ENCODE measurements at places on chromosomes 3 and 15.

DNA sequence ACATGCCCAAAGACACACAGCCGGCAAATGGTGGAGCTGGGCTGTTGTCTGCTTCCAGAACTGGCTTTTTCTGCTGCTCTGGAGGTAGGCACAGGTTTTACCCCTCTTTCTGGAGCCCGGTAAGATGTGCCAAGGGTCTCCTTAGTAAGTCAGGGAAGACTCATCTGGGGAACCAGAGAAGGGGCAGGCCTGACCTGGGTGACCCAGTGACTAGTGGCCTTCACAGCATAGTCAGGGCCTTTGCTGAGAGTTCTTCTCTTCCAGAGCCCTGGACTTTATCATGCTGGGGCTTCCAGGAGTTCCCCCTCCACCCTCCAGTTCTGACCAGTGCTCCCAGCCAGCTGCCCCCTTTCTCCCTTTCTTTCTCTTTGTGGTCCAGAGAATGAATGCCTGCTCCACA is 3.2 kb downstream of the CD276 start:
- DNase-seq, result no peak

DNA sequence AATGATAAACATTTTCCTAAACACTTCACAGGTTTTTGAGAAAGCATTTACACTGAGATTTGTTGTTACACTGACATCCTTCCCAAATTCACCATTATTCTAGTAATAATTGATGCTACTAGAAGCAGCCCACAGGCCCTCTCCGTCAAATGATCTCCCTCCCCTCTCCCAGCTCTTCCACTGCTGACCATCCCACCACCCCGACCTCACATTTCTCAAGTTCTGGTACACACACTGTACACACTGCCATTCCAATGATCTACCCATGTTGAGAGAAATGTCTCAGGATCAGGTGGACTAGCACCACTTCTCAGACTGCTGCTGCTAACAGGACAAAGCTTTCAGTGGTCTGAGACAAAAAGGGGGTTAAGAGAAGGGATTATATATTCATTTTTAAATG is 3.5 kb downstream of the TBC1D5 start:
- no peak for DNase-seq

DNA sequence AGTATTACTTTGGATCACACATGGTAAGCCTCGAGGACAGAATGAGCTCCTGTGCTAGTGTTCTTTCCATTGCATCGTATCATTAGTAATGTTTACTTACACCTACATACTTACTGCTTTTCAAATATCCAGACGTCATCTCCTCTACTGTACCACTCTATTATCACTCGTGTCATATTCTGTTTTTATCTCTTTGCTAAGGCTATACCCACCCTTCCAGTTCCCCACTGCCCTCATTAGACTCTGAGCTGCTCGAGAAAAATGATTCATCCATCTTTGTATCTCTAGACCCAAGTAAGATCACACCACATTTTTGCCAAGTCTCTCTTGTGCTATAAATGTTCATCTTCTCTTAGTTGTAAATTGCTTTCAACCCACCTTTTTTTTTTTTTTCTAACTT is 245.7 kb downstream of the TIGIT start:
- DNase-seq, result no peak

DNA sequence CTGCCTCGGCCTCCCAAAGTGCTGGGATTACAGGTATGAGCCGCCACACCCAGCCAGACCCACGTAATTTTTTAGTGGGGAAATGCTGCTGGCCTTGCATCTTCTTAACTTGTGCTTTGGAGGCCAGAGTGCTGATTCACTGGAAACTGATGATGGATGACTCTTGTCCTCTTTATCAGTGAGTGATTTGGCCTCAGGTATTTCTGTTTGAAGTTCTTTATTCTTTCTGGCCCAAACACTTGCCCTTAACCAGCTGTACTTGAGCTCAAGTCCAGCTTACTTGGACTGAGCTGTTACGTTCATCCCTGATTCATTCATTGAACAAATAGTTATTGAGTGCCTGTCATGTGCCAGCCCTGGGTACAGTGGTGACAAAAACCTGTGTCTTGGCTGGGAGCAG is 4.2 kb downstream of the PTPN23 start:
- DNase-seq, result no peak

- DNase-seq, result no peak
These were observed 356.6 kb upstream of the NPAP1 start for GRCh38 chr15:24318981-24319380.

DNA sequence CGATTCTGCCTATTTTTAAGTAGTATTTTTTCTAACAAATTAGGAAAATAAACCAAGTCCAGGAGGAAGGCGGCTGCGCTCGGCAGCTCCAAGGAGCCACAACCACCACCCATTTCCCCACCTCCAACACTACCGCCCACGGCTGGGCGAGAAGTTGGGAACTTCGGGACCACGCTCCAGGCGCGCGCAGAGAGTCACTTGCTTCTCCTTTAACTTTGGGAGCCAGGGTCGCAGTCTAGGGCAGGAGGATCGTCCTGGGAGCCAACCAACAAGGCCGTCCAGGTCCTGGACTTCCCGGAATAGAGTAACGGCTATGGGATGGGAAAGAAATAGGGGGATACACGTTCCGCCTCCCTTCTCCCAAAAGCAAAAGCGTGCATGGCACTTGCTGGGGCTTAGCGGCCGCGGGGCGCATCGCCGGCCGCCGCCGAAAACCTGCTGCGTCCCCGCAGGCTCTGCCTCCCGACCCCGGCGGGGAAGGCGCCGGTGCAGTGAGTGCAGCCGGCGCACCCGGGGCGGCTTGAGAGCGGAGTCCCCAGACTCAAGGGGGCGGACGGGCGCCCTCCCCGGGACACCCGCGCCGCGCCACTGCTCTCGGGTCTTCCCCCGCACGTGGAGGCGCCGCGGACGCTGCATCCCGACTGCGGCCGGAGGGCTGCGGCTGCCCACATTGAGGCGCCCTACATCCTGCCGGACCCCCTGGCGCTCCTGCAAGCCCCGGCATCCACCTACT is 699 bp downstream of the MEGF11 start:
- no peak for DNase-seq

DNA sequence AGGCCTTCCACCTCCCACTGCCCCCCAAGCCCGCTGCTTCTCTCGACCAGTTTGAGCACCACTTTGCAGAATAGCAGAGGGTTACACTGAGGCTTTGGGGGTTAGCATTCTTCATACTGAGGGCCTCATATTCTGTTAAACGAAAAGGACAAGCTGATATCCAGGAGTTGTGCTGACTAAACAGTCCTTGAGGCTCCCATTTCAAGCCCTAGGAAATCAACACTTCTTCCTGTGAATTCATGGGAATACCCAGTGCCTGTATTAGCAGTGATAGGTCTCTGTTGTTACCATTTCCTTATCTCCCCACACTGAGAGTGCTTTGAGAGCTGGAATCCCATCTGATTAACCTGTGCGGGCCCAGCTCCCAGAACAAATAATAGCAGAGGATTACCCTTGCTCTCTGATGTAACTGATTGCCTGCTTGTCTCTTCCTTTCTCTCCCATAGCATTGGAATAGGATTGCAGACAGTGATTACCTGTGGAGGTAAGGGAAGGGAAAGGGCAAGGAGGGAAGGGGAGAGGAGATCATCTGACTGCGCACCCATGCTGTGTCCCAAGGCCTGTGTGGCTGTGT is 930 bp downstream of the FBXW12 start:
- DNase-seq, result no peak

DNA sequence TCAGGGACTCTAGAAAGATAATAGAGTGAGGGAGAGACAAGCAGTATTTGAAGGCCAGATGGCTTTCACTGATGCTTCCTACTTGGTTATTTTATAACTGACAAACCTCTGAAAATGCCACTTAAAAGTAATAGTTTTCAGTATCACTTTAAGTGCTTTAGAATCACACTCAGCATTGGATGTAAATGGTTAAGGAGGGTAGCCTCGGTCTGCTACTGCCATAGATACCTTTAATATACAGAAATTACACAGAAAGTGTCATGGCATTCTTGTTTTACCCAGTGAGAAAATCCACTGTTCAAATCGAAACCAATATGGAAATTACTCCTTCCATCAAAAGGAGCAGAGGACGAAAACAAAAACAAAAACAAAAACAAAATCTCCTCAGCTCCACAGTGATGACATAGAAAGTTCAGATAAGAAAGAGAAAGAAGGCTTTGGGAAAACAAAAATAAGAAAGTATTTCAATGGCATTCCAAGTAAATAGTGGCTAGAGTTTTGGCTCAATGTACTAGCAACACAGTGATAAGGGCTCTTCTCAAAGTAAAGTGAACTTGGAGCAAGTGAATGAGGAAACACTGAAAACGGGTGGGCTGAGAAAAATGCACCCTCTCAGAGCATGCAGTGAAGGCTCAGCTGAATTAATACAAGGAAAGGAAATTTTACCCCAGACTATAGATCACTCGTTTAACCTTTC is 43.2 kb upstream of the CD47 start:
- DNase-seq, result no peak

- DNase-seq, result no peak
These were observed 597.6 kb downstream of the AGBL1 start for GRCh38 chr15:86677278-86677677.

DNA sequence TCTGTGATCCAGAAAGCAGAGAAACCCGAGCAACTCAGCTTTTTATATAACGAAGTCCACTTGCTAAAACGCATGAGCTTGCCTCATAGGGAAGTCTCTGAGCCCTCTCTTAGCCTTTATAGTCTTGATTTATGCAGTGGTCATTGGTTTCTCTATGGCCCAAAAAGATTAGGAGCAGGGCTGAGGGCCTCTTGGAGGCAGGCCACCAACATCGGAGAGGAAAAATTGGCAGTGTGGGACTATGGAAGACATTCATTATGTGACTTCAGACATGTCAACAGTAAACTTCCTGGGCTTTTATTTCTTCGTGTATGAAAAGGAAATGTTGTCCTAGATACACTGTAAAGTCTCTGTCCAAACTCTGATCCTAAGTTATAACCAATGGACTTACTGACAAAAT is 13.5 kb downstream of the RAB8B start:
- DNase-seq, result no peak

GRCh38 chr3:171385086-171385485 is 75.1 kb downstream of the TNIK start:
- DNase-seq, result no peak

GRCh38 chr15:71160976-71161375 is 45.7 kb downstream of the THSD4 start:
- DNase-seq, result no peak

DNA sequence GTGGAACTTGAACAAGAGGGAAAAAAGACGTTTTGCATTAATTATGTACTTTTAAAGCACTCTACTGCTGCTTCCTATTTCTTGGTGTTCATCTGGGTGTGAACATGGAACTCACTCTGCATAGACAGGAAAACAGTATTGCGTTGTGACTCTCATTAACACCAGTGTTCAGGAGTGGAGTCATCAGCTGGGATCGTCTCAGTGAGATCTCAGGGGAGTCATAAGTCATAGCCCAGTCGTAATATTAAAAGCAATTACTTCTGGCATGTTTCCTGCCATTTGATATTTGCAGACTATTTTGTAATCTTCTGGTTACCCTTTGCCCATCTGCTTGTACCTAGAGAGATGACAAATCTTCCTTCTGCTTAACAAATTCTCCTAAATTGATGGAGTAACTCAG is 462.0 kb upstream of the ATP11B start:
- no peak for DNase-seq

GRCh38 chr3:112654979-112655378 is 14.0 kb upstream of the CCDC80 start:
- no peak for DNase-seq

- no peak for DNase-seq
These were observed 112.1 kb upstream of the TMEM108 start for GRCh38 chr3:132926098-132926497.
